ENCODE measurements at places on chromosomes 1 and 21. TPM values are rescaled to one million over a fixed set of nuclear protein-coding genes. Genes with fewer than 3 reads are reported as not detected.

Gene C8B
- total RNA-seq: not detected

Gene ARHGEF10L
- total RNA-seq: 7.6 TPM

Gene GJB5
- not detected for total RNA-seq

Gene HSD3B1
- not detected for total RNA-seq

Data from MG63 (cell line).